Nasal cavity respiratory epithelium epithelial cell of viscerocranial mucosa (primary cell): ENCODE measurements at places on chromosomes 4 and X. TPM values are rescaled to one million over a fixed set of nuclear protein-coding genes. Genes with fewer than 3 reads are reported as not detected.

Gene COMMD8
- total RNA-seq, result 24.8 and 28.0 TPM in 2 replicates

Gene SCRG1
- total RNA-seq, result not detected in 2 replicates

Gene BMP3
- under 0.01 and 0.36 TPM in 2 replicates for total RNA-seq

Gene INPP4B
- total RNA-seq, result 35.6 and 39.3 TPM in 2 replicates

Gene HTRA3
- 0.14 TPM in 1 of 2 replicates, not detected in the other for total RNA-seq

Gene PCDH11X
- not detected in 2 replicates for total RNA-seq

Gene GRIA2
- not detected in 2 replicates for total RNA-seq

Gene SPANXC
- total RNA-seq, result not detected in 2 replicates

Gene F9
- not detected in 2 replicates for total RNA-seq

Gene CXorf49B
- total RNA-seq, result not detected in 2 replicates

Gene SERTM2
- total RNA-seq, result not detected in 2 replicates

Gene XAGE1A
- not detected in 2 replicates for total RNA-seq

Gene MTNR1A
- total RNA-seq, result under 0.01 and 0.07 TPM in 2 replicates

Gene ZNF711
- total RNA-seq, result 3.4 and 7.0 TPM in 2 replicates

Gene SMIM10
- total RNA-seq, result 0.07 TPM in 1 of 2 replicates, not detected in the other

Gene OCIAD2
- total RNA-seq, result 188 and 241 TPM in 2 replicates

Gene WNK3
- total RNA-seq, result 0.68 and 1.8 TPM in 2 replicates

Gene P2RY4
- total RNA-seq, result 0.07 TPM in 1 of 2 replicates, not detected in the other

Gene SOWAHB
- total RNA-seq, result 15.0 and 15.4 TPM in 2 replicates

Gene PGAM4
- not detected in 2 replicates for total RNA-seq

Gene PAGE2
- total RNA-seq, result not detected in 2 replicates

Gene MAGEC2
- total RNA-seq, result not detected in 2 replicates

Gene PCDH7
- 19.8 and 95.9 TPM in 2 replicates for total RNA-seq

Gene GNRHR
- total RNA-seq, result under 0.01 and 0.07 TPM in 2 replicates

Gene ALAS2
- not detected in 2 replicates for total RNA-seq

Gene SLC26A1
- total RNA-seq, result under 0.01 and 0.07 TPM in 2 replicates

Gene ETDB
- total RNA-seq, result not detected in 2 replicates

Gene RNF113A
- 12.0 and 15.7 TPM in 2 replicates for total RNA-seq

Gene CYP4V2
- 2.7 and 16.4 TPM in 2 replicates for total RNA-seq

Gene XAGE2
- not detected in 2 replicates for total RNA-seq

Gene TLR10
- under 0.01 TPM in 1 of 2 replicates, not detected in the other for total RNA-seq

Gene ITM2A
- total RNA-seq, result 1.7 and 8.8 TPM in 2 replicates

Gene ENPP6
- total RNA-seq, result under 0.01 TPM in 1 of 2 replicates, not detected in the other

Gene SH3D19
- total RNA-seq, result 20.5 and 24.1 TPM in 2 replicates

Gene MAP7D2
- 0.64 and 0.68 TPM in 2 replicates for total RNA-seq

Gene ZNF732
- total RNA-seq, result 0.68 and 1.8 TPM in 2 replicates

Gene TKTL2
- total RNA-seq, result not detected in 2 replicates

Gene LONRF3
- total RNA-seq, result 0.34 and 1.7 TPM in 2 replicates
